GM04503 (cell line): ENCODE measurements at places on chromosomes 13 and 19.
A peak's percentile ranks its signal among the peaks of the same experiment; 100 is the strongest.

DNA sequence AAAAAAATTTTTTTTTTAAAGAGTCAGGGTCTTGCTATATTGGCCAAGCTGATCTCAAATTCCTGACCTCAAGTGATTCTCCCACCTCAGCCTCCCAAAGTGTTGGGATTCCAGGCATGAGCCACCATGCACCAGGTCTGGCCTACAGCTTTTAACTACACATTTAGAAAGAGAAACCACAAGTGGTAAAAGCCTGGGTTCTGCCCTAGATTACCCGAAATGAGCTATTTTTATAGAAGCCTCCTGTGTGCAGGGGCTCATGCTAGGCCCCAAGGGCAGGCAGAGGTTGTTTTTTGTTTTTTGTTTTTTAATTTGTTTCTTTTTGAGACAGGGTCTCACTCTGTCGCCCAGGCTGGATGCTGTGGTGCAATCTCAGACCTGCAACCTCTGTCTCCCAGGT lies 14.0 kb upstream of the MYADM start:
- no peak for DNase-seq

DNA sequence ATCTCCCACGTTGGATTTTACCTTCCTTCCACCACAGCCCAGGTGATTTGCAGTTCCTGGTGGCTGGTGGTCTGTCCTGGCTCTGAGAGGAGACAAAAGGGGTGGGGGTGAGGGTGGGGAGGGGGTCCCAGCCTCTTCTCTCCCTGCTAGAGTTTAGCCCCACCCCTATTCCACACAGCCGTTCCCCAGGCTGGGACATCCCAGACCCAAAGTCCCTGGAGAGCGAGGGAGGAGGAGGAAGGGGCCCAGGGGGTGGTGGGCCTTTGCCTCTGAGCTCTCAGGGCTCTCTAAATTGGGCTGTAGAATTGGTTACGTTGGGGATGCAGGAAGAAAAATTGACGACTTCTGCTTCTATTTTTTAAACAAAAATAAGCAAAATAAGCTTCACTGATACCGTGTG lies 81.9 kb downstream of the SLC6A16 start:
- DNase-seq = no peak

- DNase-seq = peak; percentile 66
Measured at GRCh38 chr13:32212421-32212820, 102.7 kb downstream of the ZAR1L start.

DNA sequence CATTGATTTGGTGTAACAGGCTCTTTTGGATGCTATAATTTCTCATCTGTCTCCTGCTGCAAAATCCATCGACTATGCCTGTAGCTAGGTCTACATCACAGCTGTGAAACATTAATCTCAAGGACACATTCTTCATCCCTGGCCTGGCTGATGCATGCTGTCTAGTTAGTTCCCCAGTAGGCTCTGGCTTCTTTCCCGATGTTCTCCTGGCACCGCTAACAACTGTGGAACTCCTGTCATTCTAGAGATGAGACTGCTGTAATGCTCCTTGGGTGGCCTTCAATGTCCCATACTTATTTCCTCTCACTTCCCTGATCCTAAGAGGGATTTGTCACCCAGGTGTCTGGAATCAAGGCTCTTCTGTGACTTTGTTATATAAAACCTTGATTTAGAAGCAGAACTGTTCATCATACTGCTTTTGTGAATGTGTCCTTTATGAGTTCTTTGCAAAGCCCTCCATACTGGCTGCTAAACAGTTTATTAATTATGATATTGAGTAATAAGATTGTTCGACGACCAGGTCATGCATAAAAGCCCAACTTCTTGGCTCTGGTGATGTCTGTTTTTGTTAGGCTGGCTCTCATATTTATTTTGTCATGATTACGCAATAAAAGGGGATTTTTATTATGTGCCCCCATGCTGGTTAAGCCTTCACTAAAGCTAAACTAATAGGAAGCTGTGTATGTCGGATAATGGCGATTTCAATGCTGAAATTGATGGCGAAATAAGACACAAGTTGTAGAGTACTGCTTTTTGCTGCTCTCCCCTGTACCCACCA lies 227.5 kb downstream of the DCT start:
- peak; percentile 37 for DNase-seq

- DNase-seq = no peak
Measured at GRCh38 chr13:112869202-112870050, 99.6 kb upstream of the MCF2L start.

- DNase-seq = no peak
Measured at GRCh38 chr13:62302341-62302740, 886.7 kb upstream of the PCDH20 start.
